Ovary (tissue), 10 donors: ENCODE measurements at places on chromosomes 4 and X. TPM values are rescaled to one million over a fixed set of nuclear protein-coding genes. Genes with fewer than 3 reads are reported as not detected.

- no peak for DNase-seq
These were observed 2.7 kb downstream of the SHOX start for GRCh38 chrX:633043-633984.

DNA sequence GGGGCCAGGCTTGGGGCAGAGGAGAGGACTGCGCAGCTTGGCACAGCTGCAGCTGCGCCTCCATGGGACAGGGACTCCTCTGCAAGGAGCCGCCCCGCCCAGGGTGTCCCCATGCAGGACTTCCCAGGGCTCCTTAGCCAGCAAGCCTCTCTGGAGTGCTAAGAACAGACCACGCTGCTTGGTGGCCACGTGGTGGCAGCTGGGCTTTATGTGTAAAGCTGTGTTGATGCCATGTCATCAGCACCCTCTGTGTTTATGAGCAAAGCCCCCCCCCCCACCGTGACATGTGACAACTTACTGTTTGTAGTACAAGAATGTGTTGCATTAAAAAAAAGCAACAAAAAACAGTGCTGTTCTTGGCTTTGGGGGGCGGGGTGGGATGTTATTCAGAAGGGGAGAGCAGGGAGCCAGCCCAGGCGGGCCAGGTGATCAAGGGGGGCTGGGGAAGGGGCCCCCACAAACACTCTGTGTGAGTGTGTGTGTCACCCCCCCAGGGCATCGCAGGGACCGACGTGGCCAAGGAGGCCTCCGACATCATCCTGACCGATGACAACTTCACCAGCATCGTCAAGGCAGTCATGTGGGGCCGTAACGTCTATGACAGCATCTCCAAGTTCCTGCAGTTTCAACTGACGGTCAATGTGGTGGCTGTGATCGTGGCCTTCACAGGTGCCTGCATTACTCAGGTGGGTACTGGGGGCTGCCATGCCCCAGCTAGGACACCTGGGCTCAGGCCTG lies 40.3 kb downstream of the ATP2B3 start:
- DNase-seq: no peak

DNA sequence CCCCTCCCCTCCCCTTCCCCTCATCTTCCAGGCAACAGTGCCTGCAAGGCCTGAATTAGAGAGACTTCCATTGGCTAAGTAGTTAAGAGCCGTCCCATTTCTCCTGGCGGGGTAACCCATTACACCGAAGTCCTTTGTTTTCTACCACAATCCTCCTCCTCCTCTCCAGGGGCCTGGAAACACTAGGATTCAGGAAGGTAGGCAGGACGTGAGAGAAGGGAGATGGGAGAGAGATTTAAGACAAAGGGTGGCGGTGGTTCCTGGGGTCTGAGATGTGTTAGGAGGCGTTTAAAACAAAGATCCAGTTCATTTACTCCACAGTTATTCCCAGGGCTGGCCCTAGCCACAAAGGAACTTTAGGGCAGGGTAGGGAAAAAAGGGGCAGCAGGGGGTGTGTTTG lies 28.0 kb downstream of the NYX start:
- no peak for DNase-seq

GRCh38 chr4:147987252-147987651 lies 255.4 kb downstream of the ARHGAP10 start:
- no peak for DNase-seq

GRCh38 chr4:129362691-129363274 lies 266.8 kb downstream of the C4orf33 start:
- DNase-seq: peak; percentile 16

DNA sequence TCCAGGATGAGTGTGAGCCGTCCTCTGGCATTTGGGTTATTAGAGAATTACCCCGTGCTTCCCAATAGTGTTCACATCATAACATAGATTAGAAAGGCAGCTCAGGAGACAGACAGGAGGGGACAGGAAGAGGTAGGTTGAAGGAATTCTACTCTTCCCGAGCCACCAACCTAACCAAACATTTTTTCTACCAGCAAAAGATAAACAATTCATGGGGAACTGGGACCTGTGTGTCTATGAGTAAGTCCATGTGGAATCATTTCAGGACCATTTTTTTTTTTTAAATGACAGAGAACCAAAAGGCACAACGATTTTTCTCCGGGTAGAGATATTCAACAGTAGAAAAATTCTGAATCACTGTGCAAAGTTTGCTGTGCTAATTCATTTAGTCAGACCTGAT lies 174.2 kb upstream of the ETNPPL start:
- DNase-seq: no peak

DNA sequence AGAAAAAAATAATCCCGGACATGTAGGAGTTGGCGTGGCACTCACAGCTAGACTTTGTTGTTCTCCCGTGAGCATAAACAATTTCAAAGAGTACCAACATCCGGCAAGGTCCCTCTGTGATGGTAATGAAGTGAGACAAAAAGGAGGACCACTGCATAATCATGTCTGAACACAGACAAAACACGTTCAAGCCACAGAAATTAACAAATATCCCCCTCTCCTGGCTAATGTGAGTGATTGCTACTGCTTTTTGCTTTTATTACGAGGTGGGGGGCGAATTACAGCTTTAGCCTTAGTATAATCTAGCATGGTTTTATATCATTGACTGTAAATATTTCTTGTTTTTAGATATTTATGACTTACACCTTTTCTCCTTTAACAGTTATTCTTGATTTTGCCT lies 118.5 kb downstream of the PLS3 start:
- DNase-seq: no peak

DNA sequence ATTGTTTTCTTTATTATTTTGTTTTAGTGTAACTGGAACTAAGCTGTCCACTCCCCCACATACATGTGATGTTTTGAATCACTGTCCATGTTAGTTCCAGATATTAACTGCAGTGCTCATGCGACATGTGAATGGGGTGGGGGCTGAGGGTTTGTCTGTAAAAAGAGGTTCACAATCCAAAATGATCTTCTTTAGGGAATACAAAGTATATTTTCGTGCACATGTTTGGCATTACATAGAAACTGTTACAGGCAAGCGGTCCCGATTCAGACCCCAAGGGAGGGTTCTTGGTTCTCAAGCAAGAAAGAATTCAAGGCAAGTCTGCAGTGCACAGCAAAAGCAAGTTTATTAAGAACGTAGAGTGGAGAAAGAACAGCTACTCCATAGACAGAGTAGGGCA lies 296.5 kb upstream of the CLNK start:
- DNase-seq: no peak

DNA sequence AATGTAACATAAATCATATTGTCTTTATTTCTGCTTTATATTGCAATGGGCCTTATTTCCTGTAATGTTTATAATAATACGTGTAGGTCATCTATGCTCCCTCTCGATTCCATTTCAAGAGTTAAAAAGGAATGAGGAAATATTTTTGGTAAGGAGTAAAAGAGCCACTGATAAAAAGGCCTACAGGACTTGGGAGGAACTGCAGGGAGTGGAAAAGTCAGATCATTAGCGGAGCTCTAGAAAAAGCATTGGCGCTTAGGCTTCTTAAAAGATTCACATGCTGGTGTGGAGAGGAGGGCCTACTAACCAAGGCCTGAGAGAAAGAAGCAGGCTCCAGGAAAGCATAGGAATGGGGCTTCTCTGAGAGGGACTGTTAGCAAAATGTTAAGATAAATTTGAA lies 82.9 kb upstream of the PNPLA4 start:
- no peak for DNase-seq

DNA sequence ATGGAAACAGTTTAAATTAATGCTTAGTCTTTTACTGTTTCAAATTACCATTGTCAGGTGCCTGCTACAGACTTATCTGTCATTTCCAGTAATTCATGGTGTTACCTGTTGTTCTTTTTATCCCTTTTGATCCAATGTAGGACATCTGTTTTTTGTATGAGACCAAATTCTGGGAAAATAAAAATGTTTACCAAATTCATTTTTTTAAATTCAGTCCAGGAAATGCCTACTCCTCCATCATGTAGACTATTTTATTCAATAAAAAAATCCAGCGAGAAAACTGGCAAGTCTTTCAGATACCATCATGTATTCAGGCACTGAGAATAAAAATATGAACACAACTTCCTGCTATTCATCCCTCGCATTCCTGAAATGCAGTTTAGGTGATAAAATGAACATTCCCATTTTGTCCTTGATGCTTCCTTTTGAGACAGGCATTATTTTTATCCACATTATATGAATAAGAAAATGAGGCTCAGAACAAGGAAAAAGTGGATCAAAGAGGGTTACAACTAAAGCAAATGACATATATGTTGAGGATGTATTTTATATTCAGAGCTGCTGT lies 584.2 kb downstream of the SPRY1 start:
- no peak for DNase-seq

DNA sequence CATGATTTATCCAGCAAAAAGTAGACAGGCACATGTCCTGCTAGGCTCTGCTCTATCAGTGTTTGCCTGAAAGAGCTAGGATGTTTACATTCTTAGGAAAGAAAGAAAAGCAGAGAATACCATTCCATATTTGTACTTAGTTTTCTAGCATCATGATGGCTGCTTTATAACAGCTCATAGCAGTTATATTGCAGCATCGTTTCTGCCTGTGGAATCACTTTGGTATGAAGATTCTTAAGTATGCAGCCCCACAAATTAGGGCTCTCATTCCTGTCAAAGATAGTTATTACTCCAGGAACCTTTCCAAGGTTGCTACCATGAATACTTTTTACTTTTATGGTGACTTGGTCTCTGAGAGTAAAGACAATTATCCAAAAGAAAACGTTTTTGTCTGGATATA lies 119.0 kb upstream of the MYOZ2 start:
- DNase-seq: no peak

DNA sequence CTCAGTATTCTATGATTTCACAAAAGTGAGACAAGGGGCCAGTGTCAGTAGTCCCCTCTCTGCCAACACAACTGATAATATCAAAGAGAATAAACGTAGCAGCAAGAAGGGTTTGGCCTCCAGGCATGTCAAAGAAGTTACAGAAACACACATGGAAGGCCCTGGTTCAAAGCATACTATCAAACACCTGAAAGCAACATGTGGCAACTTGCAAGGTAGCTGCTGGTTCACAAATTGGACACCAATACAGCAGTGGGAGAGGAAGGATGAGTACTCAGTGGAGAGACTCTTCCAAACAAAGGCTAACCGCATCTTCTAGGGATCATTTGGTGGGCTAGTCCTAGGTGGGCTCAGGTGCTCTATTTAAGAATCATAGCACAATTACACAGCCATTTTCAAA lies 74.9 kb upstream of the MAOA start:
- no peak for DNase-seq

- DNase-seq: no peak
These were observed 25.3 kb upstream of the S100P start for GRCh38 chr4:6668391-6668790.

DNA sequence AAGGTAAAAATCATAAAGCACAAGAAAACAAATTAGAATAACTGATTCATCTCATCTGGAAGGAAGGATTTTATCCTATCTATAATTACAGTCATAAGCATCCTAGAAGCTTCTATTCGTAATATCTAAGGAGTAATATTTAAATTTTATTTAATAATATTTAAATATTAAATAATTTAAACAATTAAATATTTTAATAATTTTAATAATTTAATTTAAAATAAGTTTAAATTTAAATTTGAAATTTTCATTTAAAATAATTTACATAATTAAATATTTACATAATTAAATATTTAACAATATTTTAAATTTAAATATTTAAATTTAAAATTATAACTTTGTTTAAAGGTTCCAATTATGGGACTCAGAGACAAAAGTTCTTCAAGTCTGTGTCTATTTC lies 127.5 kb upstream of the GK2 start:
- DNase-seq: no peak

DNA sequence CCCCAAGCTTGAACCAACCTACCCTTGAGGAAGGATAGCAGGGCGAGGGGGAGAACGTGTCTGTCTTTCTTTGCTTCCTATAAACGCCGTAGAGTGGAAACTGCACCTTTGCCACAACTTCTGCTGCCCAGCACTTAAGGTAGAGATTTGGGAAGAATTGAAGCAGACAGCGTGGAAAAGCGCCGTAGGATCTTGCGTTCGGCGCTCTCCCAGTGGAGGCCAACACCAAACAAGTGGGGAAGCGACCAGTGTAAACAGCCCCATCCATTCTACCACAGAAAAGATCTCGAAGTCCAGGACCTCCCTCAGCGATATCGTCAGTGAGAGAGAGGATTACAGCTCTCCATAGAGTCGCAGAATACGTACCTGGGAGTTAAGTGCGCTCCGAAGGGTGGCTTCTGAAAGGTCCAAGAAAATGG lies 3.9 kb upstream of the NKX6-1 start:
- DNase-seq: no peak

DNA sequence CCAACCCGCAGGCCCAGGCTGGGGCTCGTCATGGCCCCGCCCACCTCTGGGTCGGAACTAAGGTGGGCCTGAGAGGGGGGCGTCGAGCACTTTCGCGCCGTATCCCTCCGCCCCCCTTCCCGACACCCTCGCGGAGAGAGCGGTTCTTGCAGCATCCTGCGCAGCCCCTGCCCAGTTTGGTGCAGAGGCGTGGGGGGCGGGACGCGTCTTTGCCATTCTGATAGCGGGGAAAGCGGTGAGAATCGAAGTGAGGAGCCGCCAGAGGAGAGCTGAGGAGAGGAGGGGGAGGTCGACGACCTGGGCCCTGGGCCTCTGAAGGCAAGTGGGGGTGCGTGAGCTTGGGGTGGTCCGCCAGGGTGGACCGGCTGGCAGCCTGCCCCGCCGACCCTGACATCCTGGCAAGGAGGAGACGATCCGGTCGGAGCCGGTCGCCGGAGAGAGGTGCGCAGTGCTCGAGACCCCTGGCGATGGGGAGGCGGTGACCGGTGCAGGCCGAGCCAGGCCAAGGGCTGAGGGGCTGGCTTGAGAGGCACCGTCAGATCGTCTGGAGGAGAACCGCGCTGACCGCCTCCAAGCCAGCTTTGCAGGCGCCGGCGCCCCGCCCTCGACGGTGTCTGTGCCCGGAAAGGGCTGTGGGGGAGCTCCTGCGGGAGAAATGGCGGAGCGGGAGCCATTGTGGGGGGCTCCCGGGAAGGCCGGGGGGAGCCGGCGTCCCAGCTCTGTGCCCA lies 25.5 kb downstream of the GPRASP3 start:
- DNase-seq: peak; percentile 69

DNA sequence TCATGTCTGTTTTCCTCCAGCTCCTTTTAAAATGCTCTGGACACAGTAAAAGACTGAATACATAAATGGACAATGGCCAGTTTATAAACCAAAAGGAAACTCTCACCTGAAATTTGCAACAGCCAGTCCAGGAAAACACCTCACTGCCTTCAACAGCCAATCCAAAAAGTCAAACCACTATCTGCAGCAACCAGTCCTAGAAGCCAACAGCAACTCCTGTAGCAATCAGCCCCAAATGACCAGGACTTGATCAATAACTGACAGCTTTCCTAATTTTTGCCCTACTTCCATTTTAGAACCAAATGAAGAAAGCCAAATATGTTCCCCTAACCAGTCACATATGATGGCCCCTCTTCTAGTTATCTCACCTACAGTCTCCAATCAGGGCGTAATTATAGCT lies 309.5 kb upstream of the CPXCR1 start:
- DNase-seq: no peak

Gene MAGIX
- 1.3 TPM for total RNA-seq

Gene SSR4
- 175 TPM for total RNA-seq

Gene HTR2C
- not detected for total RNA-seq

Gene DCAF4L1
- 0.10 TPM for total RNA-seq

Gene SPANXN4
- not detected for total RNA-seq

Gene MAOB
- total RNA-seq: 192 TPM

Gene AMBN
- total RNA-seq: not detected

Gene ARMCX4
- 42.7 TPM for total RNA-seq

Gene CLDN34
- 0.81 TPM for total RNA-seq

Gene PALLD
- 96.8 TPM for total RNA-seq

Gene TEX13B
- total RNA-seq: not detected

Gene CXCR3
- total RNA-seq: 0.12 TPM

Gene PRDM8
- total RNA-seq: 14.3 TPM

Gene COL4A5
- 41.8 TPM for total RNA-seq
